Type B pancreatic cell (in vitro differentiated cells): ENCODE measurements at places on chromosomes 6 and 20.

- no peak for DNase-seq
These were observed 96.2 kb downstream of the CRYBG1 start for GRCh38 chr6:106456756-106457155.

DNA sequence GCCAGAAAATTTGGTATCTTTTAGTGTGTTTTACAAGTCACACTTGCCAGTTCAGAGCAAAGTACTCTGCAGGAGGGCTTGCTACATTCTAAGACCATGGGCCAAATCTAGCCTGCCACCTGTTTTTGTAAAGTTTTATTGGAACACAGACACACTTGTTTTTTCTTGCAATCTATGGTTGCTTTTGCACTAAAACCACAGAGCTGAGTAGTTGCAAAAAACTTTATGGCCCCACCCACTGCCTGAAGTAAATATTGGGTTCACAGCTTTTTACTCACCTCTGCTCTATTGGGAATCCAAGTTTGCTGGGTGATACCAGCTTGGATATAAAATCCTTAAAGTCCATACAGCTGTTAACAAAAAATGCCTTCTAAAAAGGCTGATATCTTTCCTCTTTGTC is 109.0 kb downstream of the ZFP64 start:
- DNase-seq: no peak

GRCh38 chr20:62064770-62065673 is 659 bp downstream of the TAF4 start:
- no peak for DNase-seq

- no peak for DNase-seq
These were observed 73.9 kb downstream of the DCDC2 start for GRCh38 chr6:24284006-24284405.

DNA sequence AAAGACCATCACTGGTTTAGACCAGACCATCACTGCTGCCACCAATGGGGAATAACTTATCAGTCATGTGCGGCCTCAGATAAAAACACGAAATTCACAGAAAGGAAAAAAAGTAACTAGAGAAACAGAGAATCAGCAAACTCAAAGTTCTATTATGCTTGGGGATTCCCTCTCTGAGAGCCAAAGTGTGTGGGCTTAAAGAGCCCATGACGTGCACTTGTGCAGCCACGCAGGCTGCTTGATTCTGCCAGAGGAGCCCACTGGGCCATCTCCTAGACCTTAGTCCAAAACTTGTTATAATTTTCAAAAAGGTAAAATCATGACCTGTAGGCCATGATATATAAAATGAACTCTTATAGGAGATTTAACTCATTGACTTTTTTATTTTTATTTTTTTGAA is 15.2 kb downstream of the RAB44 start:
- DNase-seq: no peak

GRCh38 chr20:62650551-62651284 is 8.4 kb downstream of the SLCO4A1 start:
- no peak for DNase-seq
